ENCODE measurements at places on chromosomes 5 and 9.

GRCh38 chr5:60927450-60927849, 17.4 kb downstream of the ERCC8 start:
- no peak for DNase-seq

- DNase-seq = no peak
Observed at GRCh38 chr5:156951359-156951758, 11.7 kb downstream of the TIMD4 start.

- no peak for DNase-seq
Observed at GRCh38 chr9:109411798-109412352, 86.2 kb downstream of the PTPN3 start.

GRCh38 chr9:5586391-5586802, 42.5 kb upstream of the RIC1 start:
- no peak for DNase-seq

- DNase-seq = no peak
Observed at GRCh38 chr9:135478829-135479468, 633 bp upstream of the PPP1R26 start.

DNA sequence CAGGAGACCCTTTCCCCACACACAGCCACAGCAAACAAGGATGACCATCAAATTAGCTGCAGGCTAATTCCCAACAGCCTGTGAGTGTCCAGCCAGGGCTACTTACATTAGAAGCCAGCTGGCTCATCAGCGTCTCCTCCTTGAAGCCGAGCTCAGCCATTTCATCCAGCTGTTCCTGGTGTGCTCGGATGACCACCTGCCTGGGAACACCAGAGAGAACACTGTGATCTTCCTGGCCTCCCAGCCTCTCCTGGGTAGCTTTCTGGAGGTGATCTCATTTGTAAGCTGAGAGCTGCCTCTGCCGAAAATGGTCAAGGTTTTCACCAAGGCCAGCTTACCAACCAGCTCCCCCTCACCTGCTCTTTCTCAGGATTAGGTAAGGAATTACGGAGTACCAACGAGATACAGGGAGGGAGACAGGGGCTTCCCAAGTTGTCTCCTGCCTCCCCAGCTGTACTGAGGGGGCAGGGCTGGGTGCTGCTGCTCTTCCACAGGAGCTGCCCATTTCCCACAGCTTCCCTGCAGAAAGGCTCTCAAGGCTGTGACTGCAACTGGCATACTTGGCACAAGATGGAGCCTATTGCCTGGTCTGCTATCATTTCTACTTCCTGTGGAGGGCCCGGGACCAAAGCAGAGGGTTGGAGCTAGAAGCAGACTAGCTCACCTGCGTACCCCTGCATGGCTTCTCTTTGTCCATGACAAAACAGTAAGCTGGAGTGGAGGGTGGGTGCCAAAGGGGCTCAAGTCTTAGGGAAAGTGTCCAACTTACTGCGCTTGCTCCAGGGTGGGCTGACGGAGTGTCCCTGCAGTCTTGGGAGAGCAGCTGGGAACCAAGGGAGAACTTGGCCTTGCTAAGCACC, 73.9 kb downstream of the KIF24 start:
- DNase-seq = no peak

DNA sequence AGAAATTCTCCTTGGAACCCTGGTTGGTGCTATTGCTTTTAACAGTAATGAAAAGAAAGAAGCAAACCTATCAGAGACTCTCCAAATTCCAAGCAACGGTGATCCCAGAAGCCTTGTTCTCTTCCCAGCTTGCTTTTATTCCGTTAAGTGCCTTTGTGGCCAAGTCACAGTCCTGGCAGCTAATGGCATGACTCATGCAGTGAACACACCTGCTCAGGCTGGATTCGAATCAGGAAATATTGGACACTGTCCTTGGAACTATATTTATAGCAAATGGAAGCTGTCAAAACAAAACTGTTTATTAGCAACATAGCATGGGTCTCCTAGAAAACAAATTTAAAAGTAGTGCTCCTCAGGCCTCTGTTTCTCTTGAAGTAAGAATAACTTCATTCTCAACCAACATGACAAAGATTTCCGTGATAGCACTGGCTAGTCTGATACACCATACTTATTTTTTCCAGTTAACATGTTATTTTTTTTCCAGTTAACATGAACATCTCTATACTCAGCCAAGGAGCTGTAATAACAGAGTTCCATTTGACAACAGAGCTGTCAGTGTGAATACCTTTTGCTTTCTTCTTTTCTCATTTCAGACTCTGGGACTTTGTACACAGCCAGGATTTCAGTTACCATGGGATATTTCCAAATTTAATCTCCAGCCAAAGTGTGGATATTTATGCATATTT, 502.4 kb downstream of the GADD45G start:
- no peak for DNase-seq

DNA sequence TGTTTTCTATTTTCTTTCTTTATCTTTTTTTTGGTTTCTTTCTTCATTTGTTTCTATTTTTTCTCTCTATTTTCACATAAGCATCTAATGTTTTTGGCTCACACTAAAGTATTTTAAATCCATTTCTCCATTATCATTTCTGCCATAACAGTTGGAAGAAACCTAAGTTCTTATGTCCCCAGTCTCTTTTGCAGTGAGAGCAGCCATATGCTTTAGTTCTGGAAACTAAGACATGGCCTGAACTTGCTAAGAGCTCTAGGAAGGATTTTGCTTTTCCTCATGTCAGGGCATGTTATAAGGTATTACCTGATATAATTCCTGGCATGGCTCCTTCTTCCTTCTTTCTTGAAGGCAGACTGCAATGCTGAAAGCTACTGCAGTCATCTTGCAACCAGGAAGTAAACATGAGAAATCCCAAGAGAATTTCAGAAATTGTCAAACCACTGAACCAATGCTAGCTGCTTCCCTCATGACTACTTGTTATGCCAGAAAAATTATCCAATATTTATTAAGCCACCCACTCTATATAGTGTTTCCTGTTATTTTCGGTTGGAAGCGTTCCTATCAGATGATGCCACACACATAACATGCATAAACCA, 171.1 kb downstream of the TAF11L14 start:
- DNase-seq = no peak

- DNase-seq = peak; percentile 14
Observed at GRCh38 chr5:13987843-13988464, 43.5 kb upstream of the DNAH5 start.

DNA sequence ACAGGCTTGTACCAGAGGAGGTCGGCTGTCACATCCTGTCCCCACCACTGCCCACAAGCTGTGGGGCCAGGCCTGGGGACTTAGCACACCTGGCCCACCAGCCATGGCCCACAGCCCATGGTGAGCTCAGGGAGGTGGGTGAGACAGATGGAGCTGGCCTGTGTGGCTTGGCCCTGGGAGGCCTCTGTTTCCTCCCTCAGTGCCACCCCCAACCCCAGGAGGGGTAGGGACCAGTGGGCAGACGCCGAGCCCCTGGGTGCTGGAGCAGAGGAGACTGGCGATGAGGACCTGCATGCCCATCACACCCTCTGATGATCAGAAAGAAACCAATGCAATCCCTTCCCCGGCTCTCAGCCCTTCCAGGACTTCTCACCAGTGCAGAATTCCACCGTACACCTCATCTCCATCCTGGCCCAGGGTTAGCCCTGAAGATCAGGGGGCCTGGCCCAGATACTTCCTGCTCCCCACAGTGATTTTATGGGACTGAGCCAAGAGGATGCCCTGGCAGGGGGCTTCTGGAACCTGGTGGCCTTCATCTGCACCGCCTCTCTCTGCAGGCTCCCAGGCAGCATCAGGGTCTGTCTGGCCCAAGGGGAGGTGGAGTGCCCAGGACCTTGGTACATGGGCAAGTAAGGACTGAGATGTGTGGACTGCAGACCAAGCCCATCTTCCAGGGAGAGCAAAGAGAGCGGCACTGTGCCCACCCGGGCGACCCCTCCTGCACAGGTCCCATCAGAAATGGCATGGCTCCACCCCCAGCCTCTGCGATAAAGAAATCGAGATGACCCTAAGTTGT, 16.9 kb upstream of the NKD2 start:
- DNase-seq = no peak

DNA sequence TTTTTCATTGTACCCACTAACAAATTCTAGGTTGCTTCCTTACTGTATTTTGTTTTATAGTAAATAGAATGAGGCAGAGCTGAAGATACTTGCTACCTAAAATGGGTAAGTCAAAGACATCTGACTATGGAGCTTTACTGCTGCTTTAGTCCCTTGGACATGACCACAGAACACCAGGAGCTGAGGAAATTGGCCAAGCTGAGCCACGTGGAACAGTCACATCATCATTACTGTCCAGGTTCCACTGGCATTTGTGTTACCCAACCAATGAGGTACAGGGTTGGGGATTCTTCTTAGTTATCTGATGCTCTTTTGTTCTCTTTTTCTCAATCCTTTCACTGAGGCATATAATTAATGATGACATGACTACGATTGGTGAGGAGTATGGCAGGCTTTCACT, 47.1 kb downstream of the SSBP2 start:
- DNase-seq = no peak

GRCh38 chr9:69324549-69325401, at the start of gene ENTREP1:
TSS of gene ENTREP1 (plus strand) at chr9:69325215. CDS start at chr9:69325310, 95 bp downstream.
- no peak for DNase-seq

GRCh38 chr5:149863830-149864229, 80.8 kb downstream of the PDE6A start:
- no peak for DNase-seq

DNA sequence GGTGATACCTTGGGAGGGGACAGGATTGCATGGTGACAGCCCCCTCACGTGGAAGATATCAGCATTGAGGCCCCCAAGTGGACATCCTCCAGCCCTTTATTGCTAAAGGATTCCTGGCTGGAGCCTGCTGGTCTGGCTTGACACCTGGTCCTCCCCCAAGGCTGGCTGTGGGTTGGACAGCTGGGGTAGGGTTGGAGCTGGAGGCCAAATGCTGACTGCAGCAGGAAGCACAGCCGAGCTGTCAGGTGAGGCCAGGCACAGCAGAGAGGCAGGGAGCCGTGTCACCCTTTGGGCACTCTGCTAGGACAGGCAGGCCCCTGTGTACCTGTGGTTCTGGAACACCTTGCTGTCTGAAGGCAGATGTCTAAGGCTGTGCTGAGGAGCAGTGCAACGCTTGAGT, 2.2 kb downstream of the CACFD1 start:
- DNase-seq = no peak

DNA sequence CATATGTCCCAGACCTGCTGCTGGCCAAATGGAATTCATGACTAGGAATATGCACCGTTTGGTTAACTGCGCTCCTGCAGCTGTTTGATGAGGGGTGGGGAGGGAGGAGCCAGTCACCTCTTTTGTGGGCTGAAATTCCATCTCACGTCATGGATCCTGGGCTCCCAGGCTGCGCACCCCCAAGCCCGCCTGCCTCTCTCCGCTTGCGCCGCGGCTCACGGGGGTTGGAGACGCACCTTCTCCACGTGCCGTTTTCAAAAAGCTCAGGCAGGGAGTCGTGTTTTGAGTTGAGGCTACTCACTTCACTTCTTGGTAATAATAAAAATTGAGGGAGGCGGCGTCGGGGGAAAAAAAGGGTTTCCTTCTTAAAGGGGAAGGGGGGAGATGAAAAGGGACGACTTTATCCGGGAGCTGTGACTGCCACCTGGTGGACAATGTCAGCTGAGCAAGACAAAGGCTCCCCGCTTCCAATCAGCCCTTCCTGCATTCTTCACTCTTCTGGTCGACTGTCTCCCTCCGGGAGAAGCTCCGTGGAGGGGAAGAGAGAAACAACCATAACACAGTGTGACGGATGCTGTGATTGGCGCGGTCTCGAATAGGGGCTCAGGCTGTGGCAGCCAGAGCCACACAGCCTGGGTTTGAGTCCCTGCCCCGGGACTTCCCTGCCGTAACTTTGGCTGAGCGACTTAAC, 15.9 kb upstream of the C5orf47 start:
- DNase-seq = peak; percentile 41

GRCh38 chr5:170791325-170791954, 7.9 kb downstream of the GABRP start:
- DNase-seq = no peak

- no peak for DNase-seq
Observed at GRCh38 chr5:72291601-72292000, 28.4 kb downstream of the MRPS27 start.

- no peak for DNase-seq
Observed at GRCh38 chr5:61050292-61050691, 105.3 kb downstream of the NDUFAF2 start.

- no peak for DNase-seq
Observed at GRCh38 chr5:118723021-118723338, 265.4 kb downstream of the DTWD2 start.

DNA sequence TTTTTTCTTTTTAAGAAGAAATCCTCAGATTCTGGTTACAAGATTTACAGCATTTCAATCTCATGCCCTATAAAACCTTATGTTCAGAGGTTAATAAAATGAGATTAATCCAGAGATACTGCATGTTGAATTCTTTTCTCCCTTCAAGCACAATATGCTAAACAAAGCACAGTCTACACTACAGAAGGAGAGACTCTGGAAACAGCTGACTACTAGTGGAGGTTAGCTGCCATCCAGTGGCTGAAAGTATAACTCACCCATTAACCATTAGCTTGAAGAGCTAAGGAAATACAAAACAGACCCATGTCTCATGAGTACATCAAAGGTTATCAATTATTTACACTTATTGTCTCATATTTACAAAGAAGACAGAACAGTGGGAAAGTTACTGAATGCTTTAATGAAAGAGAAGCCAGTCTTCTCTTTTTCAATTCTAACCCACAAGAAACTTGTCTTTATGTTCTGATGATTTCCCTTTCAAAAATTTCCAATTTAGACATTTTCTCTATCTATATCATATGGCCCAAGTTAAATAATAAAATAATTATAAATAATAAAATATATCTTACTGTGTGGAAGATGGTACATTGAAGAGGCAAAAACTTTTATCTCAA, 12.7 kb upstream of the DNAH5 start:
- DNase-seq = no peak

DNA sequence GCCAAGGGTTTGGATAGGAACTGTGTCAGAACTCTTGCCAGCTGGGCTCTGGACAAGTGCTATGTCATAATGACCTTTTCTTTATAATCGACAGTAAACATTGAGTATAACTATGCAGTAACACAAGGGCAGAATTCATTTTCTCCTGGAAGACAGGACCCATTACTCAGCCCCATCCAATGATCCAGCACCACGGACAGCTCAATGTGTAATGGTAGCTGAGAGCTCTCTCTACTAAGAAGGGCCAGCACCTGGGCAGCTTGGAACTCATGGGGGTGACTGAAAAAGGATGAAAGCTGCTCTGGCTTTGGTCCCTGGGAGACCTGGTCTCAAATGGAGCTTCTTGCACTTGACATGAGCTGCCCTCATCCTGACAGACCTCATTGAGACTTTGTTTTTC, 347.8 kb downstream of the TRIM32 start:
- DNase-seq = no peak

DNA sequence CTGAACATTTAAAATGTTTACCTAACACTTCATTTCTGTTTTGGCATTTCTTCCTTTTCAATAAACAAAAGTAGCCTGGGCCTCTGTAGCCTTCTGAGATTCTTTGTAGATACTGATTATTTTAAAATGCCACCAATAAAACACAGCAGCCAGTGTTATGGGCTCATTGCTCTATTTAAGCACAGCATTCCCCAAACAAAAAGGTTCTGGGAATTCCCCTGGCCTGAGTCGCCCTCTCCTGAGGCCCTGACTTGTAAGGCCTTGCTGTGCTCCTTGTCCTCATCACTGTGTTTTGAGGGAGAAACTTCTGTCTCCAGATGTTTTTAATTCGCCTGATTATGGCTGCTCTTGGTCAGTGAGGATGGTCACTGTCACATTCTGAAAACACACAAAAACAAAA, 33.0 kb upstream of the CTXN3 start:
- no peak for DNase-seq

- DNase-seq = no peak
Observed at GRCh38 chr9:87022178-87022577, 74.9 kb upstream of the GAS1 start.
